ENCODE measurements at places on chromosomes 3 and 15.

DNA sequence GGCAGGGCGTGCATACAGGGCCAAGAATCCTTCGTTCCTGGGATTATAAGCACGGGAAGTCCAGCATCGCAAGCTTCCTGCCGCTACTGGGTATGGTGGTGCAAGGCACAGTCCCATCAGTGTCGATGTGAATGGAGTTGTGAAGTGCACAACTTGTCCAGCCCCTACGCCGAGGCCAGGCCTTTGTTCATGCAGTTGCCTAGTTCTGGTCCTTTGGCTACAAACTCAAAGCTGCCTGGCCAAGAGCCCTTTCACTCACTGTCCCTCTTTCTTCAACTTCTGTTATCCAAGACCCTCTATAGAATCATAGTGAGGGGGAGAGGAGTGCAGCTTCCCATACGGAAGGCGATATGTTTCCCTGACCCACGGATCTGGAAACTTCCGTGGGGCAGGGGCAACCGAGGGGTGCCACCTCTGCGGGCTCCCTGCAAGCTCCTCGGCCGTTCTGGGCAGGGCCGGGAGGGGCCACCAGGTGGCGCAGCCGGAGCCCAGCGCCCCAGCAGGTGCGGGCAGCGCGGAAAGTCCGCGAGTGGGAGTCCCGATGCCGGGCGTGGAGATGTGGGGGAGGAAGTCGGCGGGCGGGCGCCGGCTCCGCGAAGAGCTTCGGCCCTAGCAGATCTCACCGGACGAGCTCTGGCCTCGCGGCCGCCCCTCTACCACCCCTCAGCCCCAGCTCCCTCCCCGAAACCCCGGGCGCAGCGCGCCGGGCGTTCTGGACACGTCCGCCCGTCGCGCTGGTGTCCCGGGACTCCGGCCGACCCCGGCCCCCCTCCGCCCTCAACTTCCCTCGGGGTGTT lies 693 bp downstream of the RASGRP1 start:
- peak; percentile 70 for DNase-seq

DNA sequence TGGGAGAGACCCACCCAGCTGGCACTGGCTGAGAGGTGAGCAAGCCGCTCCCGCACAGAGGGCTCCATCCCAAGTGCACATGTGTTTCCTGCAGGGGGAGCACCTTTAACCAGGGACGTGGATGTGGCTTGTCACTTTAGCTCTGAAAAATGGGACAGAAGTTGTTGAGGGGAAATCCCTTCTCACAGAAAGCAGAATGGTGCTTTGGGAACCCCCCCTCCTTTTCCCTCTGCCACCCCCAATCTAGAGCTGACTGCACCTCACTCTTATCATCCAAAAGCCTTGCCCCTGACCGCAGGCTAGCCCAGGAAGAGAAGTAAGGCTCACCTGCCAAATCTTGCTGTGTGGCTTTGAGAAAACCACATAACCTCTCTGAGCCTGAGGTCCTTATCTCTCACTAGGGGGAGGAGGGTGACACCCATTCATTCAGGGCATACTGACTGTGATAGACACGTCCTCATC lies 77.9 kb downstream of the RPN1 start:
- DNase-seq, result no peak

DNA sequence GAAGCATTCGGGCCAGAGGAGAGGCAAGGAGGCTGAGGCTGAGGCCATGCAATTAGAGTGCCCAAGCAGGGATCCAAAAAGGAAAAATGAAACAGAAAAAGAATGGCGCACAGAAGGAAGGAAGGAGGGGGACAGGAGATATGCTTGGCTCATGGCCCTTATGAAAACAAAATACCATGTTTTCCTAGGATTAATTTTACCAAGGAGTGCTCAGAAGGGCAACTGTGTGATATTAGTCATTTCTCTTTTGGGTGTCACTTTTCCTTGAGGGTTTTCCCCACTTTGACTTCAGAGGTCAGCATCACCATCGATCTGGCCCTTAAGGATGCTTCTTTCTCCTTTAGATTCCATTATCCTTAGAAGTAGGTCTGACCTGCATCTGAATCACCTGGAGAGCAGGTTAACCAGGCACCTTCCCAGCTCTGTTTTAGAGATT lies 1.4 kb downstream of the PARP14 start:
- DNase-seq, result no peak

- no peak for DNase-seq
These were observed 39.1 kb downstream of the SCAPER start for GRCh38 chr15:76866008-76866407.

- DNase-seq, result no peak
These were observed 381.9 kb upstream of the AGTR1 start for GRCh38 chr3:148315756-148316155.

DNA sequence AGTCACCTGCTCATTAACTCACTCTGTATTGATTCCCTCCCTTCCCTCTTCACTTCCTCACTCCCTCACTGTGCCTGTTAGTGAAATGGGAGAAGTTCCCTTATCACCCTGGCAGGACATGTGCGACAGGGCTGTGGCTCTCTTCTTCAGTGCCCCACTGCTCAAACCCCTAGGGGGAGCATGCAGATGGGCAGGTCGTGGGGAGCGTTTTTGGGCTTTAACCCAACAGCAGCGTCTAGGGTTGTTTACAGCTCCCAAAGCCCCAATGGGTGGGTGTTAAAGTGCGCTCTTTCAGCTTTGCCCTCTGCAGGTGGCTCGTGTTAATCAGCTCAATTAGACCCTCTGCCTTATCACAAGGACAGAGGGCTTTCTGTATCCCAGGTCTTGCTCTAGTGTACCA lies 447.8 kb upstream of the PROK2 start:
- no peak for DNase-seq

DNA sequence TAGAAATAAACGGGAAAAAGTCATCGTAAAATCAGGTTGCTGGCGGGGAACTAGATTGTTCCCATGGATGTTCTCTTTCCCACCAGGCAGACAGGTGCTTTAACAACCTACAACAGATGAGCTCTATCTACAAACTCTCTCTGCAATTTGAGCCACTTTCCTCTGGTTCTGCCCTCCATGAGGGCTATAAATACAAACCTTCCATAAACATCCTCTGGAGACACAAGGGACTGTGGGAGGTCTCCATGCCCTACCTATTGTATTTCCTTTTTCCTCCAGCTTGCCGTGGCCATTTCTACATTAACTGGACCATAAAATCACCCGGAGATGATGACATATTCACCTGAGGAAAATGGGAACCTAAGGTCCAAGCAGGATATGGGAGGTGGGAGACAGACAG lies 151.1 kb downstream of the GABRB3 start:
- DNase-seq, result no peak

DNA sequence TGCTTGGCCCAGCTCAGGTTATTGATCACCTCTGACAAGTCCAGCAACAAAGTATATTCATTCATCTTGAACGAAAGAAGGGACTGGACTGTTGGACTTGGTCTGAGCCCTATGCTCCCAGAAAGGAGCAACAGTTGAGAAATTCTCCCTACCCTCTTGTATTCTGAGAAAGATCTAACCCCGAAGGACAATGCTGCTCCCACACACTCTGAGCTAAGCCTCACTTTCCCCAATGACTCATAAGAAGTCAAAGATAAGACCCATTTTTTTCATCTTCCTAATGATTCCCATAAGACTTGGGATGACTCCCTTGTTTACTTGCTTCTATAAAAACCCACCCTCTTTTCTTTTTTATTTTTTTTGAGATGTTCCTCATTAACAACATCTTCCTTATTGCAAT lies 549.4 kb upstream of the MDFIC2 start:
- no peak for DNase-seq

DNA sequence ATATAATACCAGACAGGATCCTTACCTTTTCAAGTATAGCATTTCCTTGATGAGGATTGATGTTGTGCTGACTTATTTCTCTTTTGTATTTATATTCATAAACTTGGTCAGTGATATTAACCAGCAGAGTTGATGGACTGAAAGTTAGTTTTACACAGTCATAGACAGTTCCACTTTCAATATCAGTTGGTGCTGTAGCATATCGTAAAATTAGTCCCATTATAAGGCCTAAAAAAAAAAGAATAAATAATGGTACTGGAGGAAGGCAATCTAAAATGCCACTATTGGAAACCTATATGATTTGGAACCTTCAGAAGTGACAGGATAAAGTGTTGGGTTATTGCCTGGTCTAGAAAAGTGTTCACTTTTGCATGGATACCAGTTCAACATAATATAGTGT lies 16.3 kb downstream of the SLC9A9 start:
- no peak for DNase-seq

- DNase-seq, result no peak
These were observed 89.3 kb downstream of the CCNL1 start for GRCh38 chr3:157070678-157070999.

DNA sequence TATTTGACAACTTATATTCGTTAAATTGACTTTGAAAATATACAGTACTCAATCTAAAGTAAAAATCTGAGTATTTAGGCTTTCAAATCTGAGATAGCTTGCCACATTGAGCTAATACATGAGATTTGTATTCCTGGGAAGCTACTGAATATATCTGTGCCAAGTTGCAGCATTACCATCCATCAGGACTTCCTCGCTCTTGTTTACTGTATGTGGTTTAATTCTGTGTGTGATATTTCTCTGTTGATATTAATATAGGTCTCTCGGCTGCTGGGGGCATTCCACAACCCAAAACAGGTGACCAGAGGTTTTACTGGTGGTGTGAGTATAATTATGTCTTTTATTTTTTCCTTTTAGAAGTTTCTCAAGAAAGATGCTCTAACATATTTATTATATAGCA lies 5.8 kb downstream of the IDH3A start:
- DNase-seq, result no peak

- DNase-seq, result no peak
These were observed 55.0 kb downstream of the CLASP2 start for GRCh38 chr3:33663042-33663441.

GRCh38 chr3:56917361-56918110 lies 115.8 kb upstream of the ARHGEF3 start:
- peak; percentile 56 for DNase-seq

GRCh38 chr3:100761211-100761942 lies 52.1 kb downstream of the TFG start:
- DNase-seq, result no peak

DNA sequence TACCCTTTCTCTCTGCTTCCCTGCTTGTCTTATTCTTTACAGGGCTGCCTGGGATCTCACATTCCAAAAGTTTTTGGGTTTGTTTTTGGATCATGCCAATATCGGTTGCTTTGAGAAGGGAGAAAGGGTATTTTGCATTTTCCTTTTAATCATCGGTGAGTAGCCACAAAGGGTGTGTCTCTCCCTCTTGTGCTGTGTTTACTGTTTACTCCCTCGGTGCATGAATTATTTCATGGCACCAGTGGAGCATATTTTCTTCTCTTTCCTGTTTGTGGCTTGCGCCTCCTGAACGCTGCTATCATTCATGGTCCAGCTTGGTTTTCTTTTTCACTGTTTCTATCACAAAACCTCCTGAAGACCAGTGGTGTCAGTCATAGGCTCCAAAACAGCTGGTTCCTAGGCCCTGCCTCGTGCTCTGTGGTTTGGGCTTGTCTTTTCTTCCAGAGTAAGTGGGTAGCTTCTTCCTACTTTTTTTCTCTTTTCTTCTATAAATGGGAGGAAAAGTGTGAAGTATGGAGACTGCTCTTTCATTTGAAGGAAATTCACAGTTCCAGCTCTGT lies 54.9 kb downstream of the IGF1R start:
- DNase-seq, result no peak

GRCh38 chr3:106401666-106402490 lies 533.1 kb upstream of the CBLB start:
- no peak for DNase-seq

DNA sequence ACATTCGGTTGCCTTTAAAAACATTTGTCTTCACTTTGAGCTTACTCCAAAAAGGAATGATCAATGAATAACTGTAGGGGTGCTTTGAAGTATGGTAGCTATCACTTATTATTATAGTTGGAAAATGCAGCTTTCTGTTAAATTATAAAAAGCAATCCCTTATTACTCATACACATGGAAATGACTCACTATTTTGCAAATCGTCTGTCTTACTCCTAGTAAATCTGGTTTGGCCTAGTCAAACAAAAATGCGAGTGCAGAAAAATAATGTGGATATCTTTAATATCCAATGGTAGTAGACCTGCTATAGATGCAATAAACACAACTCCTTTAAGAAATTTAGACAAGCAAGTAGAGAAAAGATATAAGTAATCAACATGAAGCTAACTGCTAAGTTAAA lies 112.5 kb downstream of the ZIC1 start:
- DNase-seq, result no peak

DNA sequence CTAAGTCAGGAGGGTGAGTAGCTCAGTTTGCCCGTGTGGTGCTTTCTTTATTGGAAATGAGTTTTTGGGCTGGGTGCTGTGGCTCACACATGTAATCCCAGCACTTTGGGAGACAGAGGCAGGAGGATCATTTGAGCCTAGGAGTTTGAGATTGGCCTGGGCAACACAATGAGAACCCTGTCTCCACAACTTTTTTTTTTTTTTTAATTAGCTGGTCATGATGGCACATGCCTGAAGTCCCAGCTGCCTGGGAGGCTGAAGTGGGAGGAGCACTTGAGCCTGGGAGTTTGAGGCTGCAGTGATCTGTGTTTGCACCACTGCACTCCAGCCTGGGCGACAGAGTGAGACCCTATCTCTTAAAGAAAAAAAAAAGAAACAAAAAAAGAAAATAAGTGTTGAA lies 174.9 kb downstream of the NSMCE3 start:
- DNase-seq, result no peak

DNA sequence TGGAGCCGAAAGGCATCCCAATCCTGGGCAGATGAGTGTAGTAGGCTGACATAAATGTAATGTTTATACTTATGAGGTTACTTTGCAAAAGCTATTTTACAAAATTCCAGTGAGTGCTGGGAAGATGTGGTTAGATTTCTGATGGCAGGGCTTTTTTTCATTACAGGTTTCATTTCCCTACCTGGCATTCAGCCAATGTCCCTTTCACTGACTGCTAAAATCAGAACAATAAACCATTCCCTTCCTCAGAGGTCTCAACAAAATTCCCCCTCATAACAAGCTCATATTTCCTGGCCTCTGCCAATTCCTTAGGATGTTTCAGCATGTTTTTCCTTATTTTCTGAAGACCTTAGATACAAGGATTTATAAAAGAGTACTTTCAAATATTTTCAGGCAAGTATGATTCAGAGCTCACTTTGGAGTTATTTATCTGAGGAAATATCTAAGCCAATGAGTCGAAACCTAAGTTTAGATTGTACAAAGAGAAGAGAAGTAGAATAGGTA lies 40.9 kb upstream of the CCDC80 start:
- peak; percentile 30 for DNase-seq

DNA sequence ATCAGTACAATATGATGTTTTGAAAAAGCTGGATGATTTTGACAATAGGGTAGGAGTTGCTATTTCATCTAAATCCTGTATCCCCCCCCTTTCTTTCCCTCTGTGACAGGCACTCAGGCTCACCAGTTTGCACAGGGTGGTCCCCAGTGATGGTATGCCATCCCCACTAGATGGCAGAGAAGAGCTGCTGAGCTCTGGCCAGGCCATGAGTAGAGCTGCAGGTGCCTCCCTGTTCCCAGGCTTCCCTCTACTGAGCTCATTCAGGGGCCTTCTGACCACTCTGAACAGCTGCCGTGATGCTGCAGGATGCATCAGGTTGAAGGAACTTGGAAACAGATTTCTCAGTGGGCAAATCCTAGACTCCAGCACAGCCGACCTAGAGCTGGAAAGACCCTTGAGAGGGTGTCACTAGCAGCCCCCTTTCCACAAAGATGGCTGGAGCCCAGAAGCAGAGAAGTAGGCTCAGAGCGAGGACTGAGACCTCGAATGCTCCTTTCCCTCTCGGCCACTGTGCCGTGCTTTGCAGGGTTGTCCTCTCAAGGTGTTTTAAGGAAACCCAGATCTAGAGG lies 45.1 kb downstream of the EFCAB12 start:
- peak; percentile 70 for DNase-seq
